Hepatocyte (in vitro differentiated cells): ENCODE measurements at places on chromosomes 1 and 21. TPM values are rescaled to one million over a fixed set of nuclear protein-coding genes. Genes with fewer than 3 reads are reported as not detected.

GRCh38 chr1:70071601-70072000 is 133.8 kb downstream of the LRRC40 start:
- DNase-seq = no peak

DNA sequence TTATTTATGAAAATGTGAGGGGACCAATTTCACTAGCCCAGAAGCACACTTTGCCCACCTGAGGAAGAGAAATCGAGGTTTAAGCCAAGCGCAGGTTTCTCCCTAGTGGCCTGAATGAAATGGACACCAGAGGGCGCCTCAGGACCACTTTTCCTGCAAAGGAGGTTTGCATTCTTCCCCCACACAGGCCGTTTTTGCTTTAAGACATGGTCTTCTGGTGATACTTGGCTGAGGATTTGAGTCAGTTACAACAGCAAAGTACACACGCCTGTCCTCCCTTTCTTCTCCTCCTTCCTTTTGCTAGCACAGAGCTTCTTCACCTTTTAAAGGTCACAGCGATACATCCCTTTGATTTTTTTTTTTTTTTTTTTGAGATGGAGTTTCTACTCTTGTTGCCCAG is 5.4 kb downstream of the PLA2G2E start:
- peak; percentile 93 for DNase-seq

DNA sequence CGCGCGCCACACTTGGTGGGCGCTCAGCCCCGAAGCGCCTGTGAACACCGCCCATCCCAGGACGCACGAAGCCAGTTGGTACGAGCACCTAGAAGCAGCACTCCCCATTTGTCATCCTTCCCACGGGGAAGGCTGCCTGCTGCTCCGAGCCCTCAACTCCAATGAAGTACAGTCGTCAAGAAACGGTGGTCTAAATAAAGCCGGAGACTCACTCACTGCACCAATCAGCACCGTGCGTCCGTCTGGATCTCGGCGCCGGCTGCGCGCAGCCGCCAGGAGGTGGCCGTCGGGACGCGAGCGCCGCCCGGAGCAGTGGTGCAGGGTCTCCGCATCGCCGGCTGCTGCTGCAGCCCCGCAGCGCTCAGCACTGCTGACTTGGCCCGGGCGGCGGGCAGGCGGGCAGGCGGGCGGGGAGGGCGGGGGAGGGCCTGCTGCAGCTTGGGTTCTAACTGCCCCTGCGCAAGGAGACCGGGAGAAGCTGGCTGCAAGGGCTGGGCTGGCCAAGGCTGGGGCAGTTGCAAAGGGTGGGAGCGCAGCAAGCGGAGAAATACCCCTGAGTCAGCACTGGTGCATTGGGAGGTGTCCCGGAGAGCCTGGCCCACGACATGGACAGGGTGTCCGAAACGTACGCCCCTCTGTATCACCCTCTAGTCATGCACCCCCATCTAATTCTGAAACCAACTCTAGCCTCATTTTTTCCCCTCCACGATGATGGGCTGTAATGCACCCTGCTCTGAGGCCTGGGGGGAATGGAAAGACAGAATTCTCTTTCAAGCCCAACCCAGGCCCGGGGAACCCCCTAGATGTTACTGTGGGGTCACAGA is 35.8 kb upstream of the H6PD start:
- peak; percentile 71 for DNase-seq

FAM167B gene
- total RNA-seq = 0.16 and 0.53 TPM in 2 replicates

GRCh38 chr1:29408831-29409605 is 172.7 kb downstream of the PTPRU start:
- no peak for DNase-seq

GRCh38 chr1:217138799-217139466 is 415.7 kb upstream of the ESRRG start:
- no peak for DNase-seq

DNA sequence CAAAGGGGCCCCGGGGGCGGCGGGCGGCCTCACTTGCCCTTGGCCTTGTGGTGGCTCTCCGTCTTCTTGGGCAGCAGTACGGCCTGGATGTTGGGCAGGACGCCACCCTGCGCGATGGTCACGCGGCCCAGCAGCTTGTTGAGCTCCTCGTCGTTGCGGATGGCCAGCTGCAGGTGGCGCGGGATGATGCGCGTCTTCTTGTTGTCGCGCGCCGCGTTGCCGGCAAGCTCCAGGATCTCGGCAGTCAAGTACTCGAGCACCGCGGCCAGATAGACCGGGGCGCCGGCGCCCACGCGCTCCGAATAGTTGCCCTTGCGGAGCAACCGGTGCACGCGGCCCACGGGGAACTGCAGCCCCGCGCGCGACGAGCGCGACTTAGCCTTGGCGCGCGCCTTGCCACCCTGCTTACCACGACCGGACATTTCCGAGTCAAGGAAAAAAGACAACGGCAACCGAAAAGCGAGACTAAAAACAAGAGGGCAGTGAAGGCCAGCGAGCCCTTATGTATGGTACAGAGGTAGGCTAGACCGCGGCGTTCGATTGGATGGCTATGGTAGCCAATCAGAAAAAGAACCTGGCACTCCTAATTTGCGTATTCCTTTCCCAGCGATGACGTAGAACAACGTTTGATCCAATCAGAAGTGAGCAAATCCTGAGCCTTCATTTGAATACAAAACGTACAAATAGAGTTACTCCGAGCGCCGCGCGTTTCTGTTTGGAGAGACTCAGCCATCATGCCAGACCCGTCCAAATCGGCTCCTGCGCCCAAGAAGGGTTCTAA is 29.6 kb upstream of the RNF187 start:
- peak; percentile 97 for DNase-seq

- peak; percentile 30 for DNase-seq
Observed at GRCh38 chr1:180271272-180272255, 41.5 kb downstream of the LHX4 start.

DNA sequence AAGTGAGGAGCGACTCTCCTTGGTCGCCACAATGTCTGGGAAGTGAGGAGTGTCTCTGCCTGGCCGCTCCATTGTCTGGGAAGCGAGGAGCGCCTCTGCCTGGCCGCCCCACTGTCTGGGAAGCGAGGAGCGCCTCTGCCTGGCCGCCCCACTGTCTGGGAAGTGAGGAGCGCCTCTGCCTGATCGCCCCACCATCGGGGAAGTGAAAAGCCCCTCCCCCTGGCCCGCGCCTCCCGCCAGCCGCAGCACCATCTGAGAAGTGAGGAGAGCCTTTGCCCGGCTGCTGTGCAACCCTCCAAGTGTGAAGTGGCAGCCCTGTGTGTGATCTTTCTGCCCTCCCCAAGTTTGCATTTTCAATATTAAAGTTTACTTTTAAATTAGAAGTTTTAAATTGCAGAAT is 95.0 kb upstream of the PPP2R5A start:
- no peak for DNase-seq

- DNase-seq = no peak
Observed at GRCh38 chr21:44426663-44427191, 28.6 kb upstream of the LRRC3 start.
